ENCODE measurements at places on chromosomes 7 and 10.

DNA sequence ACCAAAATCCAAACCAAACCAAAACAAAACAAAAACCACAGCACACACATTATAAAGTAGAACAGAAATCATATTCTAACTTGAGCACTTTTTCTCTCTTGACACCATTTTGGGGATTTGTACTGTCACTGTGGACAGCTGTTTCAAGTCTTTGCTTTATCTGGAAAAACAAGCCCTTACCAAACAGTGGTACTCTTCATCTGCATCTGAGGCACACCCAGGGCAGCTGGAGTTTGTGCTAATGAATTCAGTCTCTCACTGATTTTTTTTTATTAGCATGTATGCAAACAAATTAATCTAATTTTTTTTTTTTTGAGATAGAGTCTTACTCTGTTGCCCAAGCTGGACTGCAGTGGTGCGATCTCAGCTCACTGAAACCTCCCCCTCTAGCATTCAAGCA lies 171.4 kb downstream of the RAPGEF5 start:
- DNase-seq, result no peak

DNA sequence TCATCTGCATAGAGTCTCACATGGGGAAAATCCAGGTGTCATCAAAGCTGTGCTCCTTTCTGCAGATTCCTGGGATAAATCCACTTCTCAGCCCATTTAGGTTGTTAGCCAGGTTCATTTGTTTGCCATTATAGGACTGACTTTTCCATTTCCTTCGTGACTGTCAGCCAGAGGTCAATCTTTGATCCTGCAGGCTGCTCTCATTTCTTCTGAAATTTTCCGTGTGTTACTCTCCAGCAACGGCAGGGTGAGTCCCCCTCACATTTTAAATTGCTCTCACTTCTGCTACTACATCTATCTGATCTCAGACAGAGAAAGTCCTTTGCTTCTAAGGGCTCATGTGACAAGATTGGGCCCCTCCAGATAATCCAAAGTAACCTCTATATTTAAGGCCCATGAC lies 150.7 kb upstream of the BET1 start:
- DNase-seq, result no peak

GRCh38 chr10:978826-979421 lies 9.3 kb upstream of the GTPBP4 start:
- DNase-seq, result no peak

- DNase-seq, result no peak
Observed at GRCh38 chr10:113362645-113363091, 190.2 kb upstream of the HABP2 start.

DNA sequence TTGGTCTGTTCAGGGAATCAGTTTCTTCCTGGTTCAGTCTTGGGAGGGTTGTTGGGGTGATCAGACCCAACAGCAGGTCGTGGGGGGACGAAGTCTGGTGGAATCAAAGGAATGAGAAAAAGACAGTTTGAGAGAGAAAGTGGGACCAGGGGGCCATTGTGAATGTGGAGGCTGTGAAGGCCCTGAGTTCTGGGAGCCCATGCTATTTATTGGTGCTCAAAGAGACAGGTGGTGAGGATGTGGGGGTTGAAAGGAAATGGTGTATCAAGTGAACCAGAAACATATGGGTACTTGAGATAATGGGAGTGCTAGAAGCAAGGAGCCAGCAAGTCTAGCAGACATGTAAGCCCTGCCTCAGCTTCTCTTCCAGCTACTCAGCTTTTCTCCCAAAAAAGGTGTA lies 84.1 kb downstream of the CCSER2 start:
- no peak for DNase-seq

- DNase-seq, result no peak
Observed at GRCh38 chr7:27243340-27244163, 950 bp downstream of the EVX1 start.

DNA sequence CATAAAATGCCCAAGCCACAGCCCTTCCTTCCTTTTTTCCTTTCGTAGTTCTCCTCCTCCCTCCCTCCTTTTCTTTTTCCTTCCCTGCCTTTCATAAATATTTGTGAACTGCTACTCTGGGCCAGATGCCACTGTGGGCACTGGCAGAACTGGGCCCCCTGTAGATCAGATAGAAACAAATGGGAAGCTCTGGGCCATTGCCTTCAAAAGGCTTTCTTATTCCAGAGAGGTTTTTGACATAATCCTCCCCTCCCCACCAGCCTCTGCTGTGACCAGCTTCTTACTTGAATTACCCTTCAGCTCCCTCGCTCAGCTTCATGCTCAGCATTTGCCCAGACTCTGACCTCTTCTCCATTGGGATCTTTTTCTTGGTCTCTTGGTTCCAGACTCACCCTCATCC lies 886.8 kb downstream of the LRMDA start:
- DNase-seq, result no peak

DNA sequence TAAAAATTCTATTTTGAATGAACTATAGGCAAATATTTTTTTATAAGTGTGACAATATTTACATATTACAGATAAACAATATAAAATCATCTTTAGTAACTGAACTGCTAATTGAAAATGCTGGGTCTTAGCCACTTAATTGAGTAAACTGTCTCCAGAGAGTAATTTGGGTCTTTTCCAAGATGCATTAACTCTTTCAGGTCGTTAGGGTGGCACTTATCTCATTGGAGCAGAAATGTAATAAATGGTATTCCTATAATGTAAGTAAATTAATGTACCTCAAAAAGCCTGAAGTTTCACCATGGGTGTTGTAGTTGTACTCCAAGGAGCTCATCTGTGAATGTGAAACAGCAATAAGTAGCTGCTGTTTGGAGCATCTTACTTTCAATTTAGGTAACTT lies 208.5 kb downstream of the EXOC4 start:
- no peak for DNase-seq

DNA sequence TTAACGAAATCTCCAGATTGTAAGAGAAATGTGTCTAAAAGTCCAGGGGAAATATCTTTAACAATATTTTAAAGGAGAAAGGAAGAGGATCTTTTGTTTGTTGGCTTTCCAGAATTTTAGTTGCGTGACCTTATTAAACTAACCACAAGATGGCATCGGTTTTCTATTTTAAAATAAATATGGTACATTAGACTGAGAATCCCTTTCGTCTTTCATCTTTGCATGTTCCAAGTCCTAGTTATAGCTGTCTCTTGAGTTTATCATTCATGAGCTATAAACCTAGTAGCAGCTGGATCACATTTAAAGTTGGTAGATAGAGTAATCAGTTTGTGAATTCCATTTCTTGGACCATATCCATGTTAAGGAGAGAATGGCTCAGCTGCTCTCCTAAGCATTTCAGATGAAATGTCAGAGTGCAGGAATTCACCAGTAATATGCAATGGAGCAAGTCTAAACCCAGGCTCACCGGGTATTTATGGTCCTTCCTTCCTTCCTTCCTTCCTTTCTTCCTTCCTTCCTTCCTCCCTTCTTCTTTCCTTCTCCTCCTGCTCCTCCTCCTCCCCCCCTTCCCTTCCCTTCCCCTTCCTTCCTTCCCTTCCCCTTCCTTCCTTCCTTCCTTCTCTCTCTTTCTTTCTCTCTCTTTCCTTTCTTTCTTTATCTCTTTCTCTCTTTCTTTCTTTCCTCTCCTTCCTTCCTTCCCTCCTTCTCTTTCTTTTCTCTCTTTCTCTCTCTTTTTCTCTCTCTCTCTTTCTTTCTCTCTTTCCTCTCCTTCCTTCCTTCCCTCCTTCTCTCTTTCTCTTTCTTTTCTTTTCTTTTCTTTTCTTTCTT lies 57.8 kb upstream of the RAB18 start:
- DNase-seq, result no peak

DNA sequence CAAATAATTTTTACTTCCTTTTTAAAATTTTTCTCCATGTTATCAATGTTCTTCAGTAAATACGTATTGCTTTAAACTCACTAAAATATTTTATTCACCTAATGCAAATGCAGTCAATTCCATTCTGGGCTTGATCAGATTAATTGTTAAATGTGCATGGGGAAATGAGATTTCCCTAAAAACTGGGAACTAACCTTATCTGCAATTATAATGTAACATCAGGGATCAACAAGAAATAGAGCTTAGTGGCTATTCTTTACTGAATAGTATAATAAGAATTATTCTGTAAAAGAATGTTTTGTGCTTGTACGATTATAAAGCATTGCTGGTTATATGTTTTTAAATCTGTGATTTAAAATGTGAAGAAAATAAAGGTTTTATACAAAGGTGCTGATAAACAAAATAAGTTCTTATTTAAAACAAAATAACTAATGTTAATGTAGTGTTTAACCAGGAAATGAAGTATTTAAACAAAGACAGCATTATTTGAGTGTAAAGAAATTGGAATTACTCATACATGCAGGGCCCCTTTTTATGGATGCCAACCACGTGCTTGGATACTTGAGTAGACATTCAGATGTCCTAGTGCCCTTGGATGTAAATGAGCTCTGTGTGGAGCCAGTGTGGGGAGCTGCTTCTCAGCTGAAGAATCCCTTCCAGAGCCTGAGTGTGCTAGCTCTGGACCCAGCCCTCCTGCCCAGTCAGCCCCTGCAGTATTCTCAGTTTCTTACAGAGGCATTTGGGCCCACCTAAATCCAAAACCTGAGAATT lies 84.2 kb downstream of the REEP3 start:
- no peak for DNase-seq

DNA sequence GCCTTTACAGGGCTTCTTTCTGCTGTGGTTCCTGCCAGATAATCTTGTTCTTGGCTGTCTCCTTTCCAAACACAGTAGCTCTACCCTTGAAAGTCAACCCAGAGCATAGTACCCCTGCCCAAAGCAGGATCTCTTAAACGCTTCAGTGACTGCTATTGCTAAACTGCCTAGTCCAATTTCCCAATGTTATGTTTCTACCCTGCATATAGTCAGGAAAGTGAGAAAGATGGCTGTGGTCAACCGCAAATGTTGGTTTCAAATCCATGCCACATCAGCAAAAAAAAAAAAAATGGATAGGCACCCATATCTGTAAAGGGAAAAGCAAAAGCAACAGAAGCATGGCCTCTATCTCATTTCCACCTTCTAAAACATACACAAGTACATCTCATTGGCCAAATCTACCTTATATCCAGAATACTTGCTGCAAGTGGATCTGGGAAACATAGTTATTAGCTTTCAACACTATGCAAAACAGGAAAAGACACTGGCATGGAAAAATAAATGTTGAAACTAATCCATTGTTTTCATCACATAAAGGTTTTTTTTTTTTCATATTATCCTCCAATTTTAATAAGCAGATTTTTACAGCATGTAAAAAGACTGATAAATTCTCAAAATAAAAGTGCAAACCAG lies 59.8 kb downstream of the DNAJC1 start:
- no peak for DNase-seq

GRCh38 chr10:117462816-117463544 lies 79.6 kb upstream of the EMX2 start:
- no peak for DNase-seq

DNA sequence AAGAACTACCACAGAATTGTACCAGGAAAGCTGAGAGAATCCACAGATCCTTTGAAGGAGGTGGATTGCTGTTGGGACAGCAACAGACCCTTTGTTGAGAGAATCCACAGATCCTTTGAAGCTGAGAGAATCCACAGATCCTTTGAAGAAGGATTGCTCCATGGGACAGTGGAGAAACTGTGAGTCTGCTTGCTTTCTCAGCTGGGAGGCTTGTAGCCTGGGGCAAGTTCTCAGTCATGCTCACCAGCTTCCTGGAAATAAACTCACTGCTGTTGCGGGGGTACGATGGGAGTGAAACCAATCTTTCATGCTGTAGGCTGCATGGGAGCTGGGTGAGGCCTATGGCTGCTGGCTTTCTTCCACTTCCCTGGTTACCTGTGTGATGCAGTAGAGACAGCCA lies 106.3 kb downstream of the C7orf25 start:
- no peak for DNase-seq

- DNase-seq, result no peak
Observed at GRCh38 chr7:90222390-90222789, 10.8 kb downstream of the STEAP2 start.

GRCh38 chr7:157499835-157500153 lies 163.0 kb downstream of the DNAJB6 start:
- no peak for DNase-seq

GRCh38 chr10:122307669-122308416 lies 36.7 kb downstream of the BTBD16 start:
- no peak for DNase-seq

- DNase-seq, result no peak
Observed at GRCh38 chr7:150388306-150388705, 9.2 kb downstream of the ZNF775 start.

GRCh38 chr7:2823130-2823529 lies 21.0 kb downstream of the GNA12 start:
- no peak for DNase-seq

DNA sequence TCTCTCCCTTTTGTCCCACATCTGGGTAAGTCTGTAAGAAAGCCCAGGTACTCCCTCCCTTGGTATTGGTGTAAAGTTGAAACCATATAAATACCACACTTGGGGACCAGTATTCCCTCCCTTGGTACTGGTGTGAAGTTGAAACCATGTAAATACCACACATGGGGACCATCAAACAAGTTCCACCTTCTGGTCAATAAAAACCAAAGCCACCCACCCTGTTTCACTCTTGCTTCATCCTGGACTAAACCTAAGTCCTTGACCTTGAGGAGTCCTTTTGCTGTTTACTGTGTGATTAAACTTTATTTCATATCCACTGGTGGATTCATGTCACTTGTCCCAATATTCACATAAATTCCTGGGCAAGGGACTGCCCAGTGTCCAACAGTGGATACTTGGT lies 8.4 kb downstream of the P4HA1 start:
- no peak for DNase-seq

- DNase-seq, result no peak
Observed at GRCh38 chr7:155665079-155665956, 20.9 kb downstream of the RBM33 start.

DNA sequence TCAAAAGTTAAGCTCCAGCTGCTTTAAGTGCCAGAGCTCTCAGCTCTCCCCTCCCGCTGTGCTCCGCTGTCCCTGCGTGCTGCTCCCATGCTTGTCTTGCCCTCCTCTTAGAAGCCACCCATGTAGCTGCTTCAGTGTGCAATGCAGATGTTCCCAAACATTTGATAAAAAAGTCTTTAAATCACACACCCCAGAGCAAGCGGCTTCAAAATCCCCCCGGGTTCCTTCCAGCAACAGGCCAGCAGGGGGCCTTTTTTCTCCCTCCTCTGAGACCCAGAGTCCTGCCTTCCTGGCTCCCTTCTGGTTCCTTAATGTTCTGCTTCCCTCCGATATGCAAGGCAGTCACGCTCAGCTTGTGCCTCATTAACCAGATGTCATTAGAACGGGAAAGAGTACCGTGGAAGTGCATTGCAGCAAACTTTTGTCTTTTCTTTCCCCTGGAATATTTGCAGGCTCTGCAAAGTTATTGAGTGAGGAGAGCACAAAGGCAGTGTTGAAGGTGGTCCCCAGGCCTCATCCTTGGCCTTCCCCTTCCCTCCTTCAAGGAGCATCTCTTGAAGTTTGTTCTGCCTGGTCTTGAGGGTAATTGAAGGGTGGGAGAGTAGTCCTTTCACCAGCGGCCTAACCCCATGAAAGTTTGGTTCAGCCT lies 25.5 kb downstream of the LDB3 start:
- no peak for DNase-seq

DNA sequence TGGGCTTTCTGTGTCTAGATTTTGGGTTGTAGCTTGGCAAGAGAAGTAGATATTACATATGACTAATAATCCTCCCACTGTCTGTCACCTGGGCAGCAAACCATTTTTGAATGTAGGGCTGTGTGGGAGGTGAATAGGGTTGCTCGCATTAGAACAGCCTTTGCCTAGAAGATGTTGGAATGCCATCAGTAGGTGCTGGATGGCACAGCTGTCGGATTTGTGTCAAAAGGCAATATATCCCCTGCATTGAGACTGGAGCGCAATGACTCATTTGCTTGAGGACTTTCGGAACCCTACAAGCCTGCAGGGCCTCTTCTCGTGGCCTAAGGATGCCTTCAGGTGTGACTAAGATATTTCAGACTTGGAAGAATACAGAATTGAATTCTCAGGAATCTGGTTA lies 323.8 kb downstream of the GPR158 start:
- DNase-seq, result no peak

- DNase-seq, result no peak
Observed at GRCh38 chr7:106216923-106217542, 67.8 kb downstream of the NAMPT start.

All from stimulated activated CD4-positive, alpha-beta T cell treated with anti-CD3 and anti-CD28 coated beads, TNF-alpha, amount 100 ng/mL, for 1 hour (primary cell).